ENCODE measurements at places on chromosomes 13 and 19.

GRCh38 chr13:46229251-46229650 is 17.5 kb downstream of the LRRC63 start:
- DNase-seq, result no peak

DNA sequence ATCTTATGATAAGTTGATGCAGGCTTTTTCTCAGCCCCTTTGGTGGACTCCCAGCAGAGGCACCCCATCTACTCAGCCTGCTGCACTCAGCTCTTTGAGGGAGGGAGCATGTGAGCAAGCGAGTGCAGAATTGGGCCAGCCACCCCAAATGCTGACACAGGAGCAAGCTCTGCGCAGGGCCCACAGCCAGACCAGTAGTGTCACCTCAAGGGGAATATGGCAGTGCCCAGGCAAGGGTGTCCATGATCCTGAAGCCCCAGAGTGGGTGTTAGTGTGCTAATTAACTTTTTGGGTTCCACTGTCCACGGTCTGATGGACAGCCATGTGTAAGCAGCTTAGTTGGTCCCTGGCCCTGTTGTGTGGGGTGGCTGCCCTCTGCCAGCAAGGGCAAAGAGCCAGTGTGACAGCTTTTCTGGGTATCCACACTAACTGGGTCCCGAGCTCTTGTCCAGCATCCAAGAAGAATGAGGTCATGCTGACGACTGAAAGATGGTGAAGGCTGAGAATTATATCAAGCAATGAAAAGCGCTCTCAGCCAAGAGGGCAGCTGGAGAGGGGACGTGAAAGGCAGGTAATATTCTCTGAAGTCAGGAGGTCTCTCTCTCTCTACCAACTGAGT is 898.3 kb upstream of the PCDH9 start:
- no peak for DNase-seq

- DNase-seq, result no peak
These were observed 2.4 kb upstream of the CHERP start for GRCh38 chr19:16544473-16545231.

GRCh38 chr13:41199526-41199925 is 5.2 kb upstream of the KBTBD7 start:
- DNase-seq, result no peak

GRCh38 chr13:99261059-99261458 is 2.9 kb upstream of the GPR18 start:
- no peak for DNase-seq

DNA sequence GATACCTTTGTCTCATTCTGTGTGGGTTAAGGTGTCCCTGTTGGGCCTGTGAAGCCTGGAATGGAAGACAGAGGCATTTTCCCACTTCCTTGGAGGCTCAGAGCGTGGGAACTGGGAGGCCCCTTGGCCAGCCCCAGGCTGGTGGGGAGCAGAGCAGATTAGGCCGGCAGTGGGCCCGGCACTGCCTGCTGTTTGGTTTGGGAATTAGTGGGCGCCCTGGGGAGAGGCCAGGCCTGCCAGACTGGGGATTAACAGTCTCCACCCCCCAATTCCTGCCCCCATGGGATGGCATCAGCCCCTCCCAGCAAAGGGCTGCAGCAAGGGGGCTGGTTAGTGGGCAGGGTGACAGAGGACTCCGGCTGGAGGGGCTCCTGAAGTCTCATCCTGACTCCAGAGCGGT is 3.1 kb upstream of the BEST2 start:
- DNase-seq, result no peak

GRCh38 chr19:35889370-35890112 is 10.8 kb downstream of the NFKBID start:
- no peak for DNase-seq

- no peak for DNase-seq
These were observed 14.7 kb downstream of the KLK1 start for GRCh38 chr19:50808856-50809255.

GRCh38 chr19:34391813-34392212 is 12.4 kb upstream of the PDCD2L start:
- DNase-seq, result no peak

DNA sequence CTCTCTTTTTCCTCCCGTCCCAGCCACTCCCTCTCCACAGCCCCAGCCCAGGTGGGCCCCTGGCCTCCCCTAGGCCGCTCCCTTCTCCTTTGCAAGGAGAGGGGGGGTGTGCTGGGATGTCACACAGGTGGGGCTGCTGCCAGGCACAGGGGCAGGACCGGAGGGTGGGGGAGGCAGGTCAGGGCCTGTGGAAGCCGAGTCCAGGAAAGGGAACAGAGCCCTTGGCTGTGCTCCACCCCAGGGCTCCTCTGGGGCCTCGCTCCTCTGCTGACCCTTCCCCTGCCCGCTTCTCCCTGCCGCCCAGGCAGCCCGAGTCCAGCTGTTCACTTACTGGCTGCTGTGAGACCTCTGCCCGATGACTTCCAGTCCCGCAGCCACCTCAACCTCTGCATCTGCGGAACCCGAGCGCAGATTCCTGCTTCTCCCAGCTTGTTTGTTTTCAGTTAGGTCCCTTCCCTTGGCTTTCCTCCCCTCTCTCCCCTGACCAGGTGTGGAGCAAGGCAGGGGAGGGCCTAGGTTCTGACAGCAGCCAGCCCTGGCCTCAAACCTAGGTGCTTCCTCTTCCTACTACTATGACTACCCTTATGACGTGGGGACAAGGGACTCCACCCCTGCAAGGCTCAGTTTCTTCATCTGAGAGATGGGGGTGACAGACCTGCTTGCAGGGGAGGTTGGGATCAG is 850 bp upstream of the KLK11 start:
- no peak for DNase-seq

DNA sequence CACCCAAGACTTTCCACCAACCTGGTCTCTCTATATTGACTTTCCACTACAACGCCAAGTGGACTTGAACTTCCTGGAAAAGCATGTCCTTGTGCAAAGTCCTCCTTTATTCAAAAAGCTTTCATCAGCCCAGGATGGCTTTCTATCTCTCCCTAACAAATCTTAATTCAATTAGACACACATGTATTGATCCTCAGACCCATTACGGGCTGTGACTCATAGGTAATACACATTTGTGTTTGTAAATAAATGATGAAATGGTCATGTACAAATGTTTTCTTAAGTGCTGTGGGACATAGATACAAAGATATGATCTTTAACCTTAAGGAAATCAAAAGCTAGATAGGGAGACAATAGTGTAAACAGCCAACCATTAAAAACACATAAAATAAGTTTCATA is 1189.7 kb downstream of the EFNB2 start:
- DNase-seq, result no peak

GRCh38 chr19:35069696-35070095 is 28.2 kb downstream of the HPN start:
- no peak for DNase-seq

GRCh38 chr13:113566227-113566561 is 18.4 kb upstream of the TFDP1 start:
- no peak for DNase-seq

GRCh38 chr19:40689339-40690049 is 957 bp downstream of the NUMBL start:
- peak; percentile 42 for DNase-seq

DNA sequence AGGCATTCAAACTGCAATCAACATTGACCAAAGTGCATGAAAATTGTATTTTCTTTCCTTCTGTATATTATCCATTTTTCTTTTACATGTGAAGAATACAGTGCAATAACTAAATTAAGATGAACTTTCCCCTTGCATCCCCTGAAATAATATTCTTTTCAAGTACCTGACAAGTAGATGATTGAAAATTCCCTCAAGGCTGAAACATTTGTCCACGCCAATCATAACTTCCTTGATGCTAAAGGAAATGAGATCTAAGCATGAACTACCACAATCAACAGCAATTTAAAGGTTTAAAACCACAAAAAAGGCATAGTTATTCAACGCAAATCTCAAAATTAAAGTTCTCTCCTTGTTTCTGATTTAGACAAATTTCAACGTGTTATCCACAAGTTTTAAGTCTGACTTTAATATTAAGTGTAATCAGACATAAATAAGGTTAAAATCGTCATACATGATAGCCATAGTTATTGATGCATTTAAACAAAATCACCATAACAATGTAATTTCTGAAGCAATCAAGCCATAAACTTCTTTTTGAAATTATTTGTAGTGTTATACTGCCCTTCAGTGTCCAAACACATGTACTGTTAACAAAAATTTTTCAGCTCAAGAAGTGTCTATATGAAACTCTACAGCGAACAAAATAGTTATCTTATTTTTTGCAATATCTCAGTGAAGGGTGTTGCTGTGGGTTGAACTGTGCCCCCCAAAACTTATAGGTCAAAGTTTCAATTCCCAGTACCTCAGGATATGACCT is 169.5 kb downstream of the DCLK1 start:
- DNase-seq, result no peak

GRCh38 chr13:97724450-97724849 is 229.0 kb upstream of the IPO5 start:
- DNase-seq, result no peak

- no peak for DNase-seq
These were observed 1.4 kb downstream of the DCUN1D2 start for GRCh38 chr13:113489171-113489548.

DNA sequence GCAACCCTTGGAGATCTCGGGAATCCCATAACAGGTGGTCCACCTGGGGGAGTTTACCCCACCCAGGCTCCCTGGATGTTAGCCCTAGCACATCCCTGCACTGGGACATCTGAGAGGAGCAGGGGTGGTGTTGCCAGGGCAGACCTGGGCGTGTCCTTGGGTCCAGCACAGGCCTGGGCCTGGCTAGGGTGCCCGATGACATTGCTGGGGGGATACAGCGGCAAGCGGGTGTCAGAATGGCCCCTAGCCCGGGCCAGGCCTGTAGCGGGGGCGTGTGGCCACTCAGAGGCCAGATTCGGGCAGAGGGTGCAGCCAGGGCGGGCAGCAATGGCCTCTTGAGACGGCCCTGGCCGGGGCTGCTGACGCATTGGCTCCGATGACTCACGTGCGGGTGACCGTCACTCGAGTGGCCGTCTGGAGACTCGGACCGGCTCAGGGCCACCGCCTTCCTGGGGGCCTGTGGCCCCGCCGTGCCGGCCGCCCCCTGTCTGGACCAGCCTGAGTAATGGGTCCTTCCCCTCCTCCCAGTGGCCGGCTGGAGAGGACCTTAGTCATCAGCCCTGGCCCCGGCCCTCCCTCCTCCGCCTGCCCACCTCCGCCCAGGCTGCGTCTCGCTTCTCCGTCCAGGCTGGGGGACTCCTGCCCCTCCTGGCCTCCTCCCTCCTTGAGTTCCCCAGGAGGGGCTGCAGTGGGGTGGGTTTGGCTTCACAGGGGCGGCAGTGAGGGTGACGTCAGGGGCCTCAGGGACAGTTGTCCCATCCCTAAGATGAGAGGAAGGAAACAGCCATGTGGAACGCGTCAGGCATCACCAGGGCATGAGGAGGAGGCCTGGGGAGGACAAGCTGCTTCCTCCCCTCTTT is 23.2 kb upstream of the CRTC1 start:
- DNase-seq, result no peak

DNA sequence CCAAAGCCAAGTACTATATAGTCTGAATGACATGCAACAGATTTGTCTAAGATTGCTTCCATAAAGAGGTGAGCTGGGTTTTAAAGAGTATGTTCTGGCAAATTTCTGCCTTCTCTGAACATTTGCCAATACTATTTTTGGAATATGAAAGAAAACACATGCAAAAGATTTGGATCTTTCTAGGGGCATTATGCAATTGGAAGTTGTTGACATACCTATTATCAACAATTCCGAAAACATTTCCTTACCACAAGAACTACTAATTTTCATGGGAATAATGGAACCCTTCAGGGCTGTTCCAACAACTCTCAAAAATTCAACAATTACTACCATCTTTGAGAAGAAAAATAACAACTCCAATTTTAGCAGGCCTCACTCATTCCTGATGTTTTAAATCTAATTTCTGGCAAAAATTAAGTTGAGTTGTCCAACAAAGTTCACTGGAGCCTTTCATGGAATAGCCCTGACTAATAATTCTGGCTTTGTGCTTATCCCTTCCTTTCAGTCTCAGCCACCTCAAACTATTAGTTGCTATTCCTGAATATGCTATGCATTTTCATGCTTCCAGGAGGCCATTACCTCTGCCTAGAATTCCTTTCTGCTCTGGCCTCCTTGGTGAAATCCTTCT is 250.0 kb downstream of the RGCC start:
- DNase-seq, result no peak

DNA sequence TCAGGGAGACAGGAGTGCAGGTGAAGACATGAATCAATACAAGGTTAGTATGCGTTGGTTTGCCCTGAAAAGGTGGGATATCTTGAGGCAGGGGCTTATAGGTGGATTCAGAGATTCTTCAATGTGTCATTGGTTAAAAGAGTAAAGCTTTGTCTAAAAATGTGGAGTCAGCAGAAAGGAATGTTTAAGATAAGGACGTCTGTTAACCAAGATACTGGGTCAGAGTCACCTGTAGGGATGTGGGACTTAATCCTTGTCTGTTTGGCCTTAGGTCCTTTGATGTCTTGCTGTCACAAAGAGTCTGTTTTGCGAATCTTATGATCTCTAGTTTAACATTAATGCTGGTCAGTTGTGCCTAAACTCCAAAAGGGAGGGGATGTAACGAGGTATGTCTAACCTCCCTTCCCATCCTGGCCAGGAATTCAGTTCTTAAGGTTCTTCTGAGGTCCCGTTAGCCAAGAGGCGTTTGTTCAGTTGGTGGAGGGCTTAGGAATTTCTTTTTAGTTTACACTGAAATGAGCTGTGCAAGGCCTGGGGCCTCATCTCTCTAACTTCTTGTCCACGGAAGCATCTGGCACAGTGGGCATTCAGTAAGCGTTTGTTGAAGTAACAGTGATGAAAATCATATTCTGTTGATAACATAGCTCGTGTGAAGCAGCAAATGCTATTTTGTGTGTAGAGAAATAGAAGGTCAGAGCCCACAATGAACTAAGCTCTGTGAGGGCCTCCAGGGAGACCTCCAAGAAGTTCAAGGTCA is 96.2 kb upstream of the RNF113B start:
- DNase-seq, result no peak

- no peak for DNase-seq
These were observed 1773.8 kb downstream of the PCDH9 start for GRCh38 chr13:65456150-65456912.

- DNase-seq, result no peak
These were observed at the start of gene DIRAS1 for GRCh38 chr19:2720777-2721569. DIRAS1 (minus strand) TSS chr19:2721372; CDS start chr19:2717806, 3,566 bp downstream.

DNA sequence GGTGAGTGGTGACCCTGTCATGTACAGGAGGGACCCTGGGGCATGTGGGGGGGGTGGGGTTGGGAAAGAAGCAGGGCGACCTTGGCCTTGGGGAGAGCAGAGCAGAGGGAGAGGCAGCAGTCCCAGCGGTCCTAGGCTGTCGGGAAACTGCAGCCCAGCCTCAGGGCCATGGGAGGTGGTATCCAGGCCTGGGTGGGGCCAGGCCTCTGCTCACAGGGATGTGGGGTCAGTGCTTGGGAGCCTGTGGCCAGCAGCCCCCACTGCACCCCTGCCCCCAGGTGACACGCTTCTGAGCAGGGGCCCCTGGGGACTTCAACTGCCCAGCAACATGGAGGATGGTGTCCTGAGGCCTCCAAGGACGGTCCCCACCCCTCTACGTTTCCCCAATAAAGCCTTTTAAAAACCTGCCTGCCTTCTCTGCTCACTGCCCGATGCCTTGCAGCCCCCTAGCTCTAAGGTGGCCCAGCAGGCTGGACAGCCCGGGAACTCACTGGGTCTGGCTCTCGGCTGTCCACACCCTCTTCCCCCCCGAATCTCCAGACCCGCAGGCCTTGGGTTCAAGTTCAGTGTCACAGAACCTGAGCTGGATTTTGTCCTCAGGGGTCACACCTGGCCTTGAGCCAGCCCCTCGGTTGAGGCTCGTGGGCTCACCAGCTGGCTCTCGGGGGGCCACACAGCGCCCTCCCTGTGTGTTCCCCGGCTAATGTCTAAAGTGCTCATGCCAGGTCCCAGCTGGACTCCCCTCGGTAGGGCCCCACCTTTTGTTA is 6.9 kb downstream of the PNKP start:
- DNase-seq, result no peak
